ENCODE measurements at places on chromosomes 2 and 18.

GRCh38 chr2:40360652-40361051, 91.2 kb downstream of the SLC8A1 start:
- DNase-seq = no peak

DNA sequence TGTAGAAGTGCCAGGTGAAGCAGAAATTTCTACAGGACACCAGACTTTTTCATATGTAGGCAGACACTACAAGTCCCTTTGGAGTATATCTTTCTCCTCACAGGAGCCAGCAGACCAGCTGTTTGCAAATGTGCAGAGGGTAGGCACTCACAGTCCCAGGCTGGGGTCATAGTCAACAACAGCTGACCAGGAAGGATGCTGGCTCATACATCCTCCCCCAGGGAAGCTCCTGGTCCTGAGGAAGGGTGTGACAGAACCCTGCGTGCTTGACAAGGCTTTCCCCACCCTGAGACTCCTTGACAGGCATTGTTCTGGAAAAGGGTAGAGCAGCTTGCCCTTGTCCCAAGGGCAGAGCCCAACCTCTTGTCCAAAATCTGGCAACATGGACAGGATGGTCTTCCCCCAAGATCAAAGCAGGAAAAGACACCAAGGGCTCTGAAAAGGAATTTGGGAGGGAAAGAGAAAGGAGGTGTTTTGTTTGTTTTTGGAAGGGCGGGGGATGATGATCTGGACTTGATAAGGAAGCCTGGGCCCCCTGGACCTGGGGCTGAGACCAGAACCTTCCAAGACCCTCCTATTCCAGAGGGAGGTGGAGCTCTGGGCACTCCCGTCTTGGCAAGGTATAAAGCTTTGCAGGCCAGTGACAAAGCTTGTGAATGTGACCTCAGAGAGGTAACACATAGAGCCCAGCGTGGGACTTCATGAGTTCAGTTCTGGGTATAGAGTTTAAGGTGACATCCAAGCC, 87.1 kb downstream of the GFPT1 start:
- no peak for DNase-seq

DNA sequence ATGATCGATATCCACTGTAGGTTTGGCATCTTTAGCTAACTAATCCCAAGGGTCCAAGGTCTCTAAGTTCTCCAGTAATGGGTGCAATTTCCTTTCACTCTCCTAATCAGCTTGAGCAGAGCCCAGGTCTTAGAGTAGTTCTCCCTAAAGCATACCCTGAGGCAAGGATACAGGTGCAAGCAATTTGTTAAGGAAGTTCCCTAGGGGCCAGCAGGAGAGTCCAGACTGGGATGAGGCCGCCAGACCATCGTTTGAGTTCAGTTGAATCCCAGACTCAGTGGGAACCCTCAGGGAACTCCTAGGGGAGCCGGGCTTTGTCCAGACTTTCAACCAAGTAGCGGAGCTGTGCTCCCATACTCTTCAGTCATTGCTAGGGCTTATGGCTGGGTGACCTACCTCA, 835.4 kb upstream of the CDH2 start:
- DNase-seq = no peak

GRCh38 chr2:181594322-181594721, 62.6 kb downstream of the CERKL start:
- DNase-seq = no peak

DNA sequence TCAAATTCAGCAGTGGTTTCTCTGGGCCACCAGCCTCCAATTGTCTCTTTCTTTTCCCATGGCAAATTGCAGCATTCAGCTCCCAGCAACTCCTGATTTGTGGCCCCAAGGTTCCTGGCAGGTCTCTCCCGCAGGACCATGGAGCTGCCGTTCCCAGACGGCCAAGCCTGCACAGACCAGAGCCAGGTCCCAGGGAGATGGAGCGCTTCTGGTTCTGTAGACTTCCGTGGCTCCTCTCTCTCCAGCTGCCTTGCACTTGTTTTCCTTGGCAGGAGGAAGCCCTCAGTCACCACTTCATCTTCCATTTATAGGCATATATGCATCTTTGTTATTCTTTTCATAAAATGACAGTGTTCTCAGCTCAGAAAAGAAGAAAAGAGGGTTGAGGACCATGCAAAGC, 21.7 kb downstream of the TNP1 start:
- DNase-seq = no peak

GRCh38 chr2:74945788-74946331, 12.6 kb upstream of the POLE4 start:
- DNase-seq = no peak

- DNase-seq = peak; percentile 62
Measured at GRCh38 chr2:171319164-171319810, 114.5 kb downstream of the METTL8 start.

GRCh38 chr2:173307293-173307692, 47.4 kb upstream of the CDCA7 start:
- no peak for DNase-seq

DNA sequence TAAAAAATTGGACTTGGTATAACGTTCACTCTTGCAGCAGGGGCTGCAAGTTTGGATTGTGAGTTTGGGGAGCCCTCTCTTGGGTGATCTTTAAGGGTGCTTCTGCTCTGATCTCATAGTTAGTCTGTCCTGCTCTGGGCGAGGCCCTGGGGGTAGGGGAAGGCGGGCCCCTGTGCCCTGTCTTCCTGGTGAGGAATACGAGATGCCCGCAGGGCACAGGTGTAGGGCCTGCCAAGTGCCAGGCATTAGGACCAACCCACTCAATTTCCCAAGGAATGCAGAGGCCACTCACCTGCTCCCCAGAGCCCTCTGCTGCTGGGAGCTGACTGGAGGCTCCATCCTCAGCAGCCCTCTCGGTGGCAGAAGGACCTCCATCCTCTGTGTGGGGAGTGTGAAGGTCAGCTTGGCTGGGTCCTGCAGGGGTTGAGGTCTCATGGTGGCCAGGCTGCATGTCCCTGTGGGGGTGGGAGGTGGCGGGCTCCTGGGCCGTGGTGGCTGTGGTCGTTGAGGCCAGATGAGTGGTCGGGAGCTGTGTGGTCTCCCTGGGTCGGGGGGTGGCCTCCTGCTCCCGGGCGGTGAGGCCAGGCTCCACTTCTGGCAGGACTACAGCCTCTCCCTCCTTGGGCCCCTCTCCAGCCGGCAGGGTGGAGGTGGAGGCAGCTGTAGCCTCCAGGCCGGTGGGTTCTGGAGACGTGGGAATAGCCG, 21.3 kb downstream of the SDC1 start:
- no peak for DNase-seq

GRCh38 chr2:85481818-85482777, 56.9 kb upstream of the MAT2A start:
- DNase-seq = no peak

DNA sequence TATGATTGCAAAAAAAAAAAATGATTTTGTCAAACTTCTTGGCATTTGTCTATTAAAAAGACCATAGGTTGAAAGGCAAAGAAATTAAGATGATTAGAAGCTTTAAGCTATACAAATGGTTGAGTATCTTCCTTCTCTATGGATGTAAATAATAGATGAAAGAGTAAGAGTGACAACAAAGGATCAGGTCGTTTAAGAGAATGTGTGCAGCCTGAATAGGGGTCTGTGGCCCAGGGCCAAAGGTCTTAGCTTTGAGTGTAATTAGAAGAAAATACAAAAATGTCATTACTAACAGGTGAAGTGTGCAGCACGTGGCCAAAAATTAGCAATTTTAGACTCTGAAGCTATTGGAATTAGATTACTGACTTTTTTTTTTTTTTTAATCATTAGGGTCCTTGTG, 122.4 kb downstream of the GREB1L start:
- DNase-seq = no peak

DNA sequence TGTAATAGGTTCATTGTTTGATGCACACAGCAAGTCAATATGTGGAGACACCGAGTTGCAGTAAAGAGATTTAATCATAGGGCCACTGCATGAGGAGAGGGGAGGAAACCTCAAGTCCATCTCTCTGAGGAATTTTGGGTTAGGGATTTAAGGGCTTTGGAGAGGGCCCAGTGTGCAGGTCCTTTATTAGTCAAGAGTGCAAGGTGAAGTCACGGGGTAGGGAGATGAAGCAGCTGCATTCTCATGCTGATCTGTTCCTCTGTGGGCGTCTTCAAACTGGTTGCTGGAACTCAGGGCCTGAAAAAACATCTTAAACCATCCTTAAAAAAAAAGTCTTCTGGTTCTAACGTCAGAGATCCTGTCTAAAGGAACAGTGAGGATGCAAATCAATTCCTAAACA, 131.6 kb downstream of the NXPH2 start:
- no peak for DNase-seq

GRCh38 chr18:31633392-31634330, 42.0 kb downstream of the TTR start:
- DNase-seq = no peak

DNA sequence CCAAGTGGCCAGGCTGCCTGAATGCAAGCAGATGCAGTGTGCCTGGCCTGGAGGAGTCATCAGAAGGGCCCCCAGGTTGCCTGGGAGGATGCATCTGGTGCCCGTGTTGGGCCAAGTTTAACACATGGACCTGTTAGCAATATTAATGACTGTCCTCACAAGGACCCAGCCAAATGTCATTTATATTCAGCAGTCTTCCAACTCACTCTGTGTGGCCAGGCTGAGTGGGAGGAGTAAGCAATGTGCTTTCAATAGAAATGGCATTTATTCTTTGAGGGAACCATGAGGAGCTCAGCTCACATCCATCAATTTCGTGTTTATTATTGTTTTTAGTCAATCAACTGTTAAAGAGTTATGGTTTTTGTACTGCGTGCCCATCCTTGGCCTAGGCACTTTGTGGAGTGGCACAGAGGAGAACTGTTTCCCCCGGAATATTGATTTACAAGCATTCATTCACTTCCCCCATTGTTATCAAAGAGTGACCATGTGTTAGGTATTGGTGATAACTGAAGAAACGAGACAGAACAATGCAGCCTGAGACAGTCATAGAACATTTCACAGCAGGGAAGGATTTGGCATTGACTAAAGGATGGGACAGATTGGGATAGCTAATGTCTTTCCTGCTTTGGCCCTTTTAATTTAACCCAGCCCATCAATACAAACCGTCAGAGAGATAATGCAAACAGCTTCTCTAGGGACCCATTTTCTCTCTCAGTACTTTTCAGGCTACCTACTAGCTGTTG, 725.2 kb downstream of the TSN start:
- DNase-seq = no peak

DNA sequence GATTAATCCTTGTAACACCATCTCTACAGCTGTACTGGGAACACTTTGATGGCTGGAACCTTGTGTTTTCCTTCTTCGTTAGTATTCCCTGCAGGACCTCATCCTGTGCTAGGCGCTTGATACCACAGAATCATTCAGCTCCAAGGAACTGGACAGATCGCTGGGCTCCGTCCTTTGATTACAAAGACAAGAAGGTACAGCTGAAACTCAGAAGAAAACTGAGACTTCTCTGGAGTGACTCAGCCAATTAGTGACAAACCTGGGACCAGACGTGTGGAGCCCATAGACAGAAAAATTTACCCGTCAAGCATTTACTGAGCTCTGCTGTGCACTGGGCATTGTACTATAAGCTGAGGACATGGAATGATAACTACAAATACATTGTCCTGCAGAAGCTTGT, 67.3 kb downstream of the NCKAP5 start:
- no peak for DNase-seq

DNA sequence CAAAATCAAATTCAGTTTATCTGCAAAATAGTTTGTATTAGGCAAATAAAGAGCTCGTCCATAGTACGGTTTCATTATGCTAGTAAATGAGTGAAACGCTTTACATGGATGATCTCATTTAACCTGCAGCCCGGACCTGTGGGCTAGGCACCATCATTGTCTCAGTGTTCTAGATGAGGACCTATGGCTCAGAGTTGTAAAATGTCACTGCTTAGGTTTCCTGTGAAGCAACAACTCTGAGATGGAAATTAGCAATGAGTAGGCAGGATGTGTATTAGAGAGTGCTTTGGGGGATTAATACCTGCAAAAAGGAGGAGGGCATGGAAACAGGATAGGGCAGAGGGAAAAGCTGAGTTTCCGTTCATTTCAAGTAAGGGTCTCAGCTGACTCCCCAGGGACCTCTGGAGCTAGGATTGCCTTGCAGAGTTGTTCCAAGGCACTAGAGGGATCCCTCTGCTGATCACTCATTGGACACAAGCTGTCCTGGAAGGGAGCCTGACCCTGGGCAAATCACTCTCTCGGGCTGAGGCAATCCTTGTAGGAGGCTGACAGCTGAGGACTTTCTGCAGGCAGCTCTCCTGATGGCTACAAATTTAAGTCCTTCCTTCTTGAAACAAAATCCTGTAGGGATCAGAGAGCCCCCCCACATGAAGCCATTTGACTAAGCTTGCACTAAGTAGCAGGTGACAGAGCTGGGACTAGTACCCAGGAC, 58.8 kb upstream of the SIX2 start:
- DNase-seq = no peak

- DNase-seq = no peak
Measured at GRCh38 chr2:45869165-45869501, 217.7 kb downstream of the PRKCE start.

DNA sequence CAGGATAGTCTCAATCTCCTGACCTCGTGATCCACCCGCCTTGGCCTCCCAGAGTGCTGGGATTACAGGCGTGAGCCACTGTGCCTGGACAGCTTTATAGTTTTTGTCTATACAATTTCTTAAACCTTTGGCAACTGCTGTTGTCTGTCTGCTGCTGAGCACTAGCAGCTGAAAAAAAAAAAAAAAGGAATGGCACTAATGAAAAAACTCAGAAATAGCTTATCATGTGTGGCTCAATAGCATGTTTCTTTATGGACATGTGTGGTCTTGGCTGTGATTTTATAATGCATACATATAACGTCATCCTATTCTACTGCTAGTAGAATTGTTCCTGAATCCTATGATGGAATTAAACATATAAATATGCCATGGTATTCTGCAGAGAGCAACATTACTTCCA, 231.2 kb downstream of the TPGS2 start:
- no peak for DNase-seq

- DNase-seq = no peak
Measured at GRCh38 chr2:20620271-20620681, 30.6 kb downstream of the HS1BP3 start.

DNA sequence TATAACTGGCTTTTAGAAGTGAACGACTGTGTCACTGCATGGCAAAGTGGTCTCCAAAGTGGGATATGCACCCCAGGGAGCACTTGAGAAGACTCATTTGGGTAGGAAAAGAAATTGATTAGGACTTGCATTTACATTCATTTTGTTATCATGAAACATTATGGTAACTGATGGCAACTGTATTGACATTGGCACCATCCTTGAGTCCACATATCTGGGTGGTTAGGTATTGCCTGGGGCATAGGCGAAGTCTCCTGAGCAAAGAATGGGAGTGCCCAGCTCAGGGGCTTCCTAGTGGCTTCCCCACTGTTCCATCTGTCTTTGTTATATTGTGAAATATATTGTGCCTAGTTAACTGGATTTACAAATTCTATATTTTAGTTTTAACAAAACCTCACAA, 29.2 kb downstream of the SPATS2L start:
- no peak for DNase-seq

Data from stimulated activated naive CD4-positive, alpha-beta T cell treated with Interleukin-2 at 50 U/mL for 16 hours (primary cell).